Hematopoietic multipotent progenitor cell (in vitro differentiated cells): ENCODE measurements at places on chromosomes 3 and 15.
A peak's percentile ranks its signal among the peaks of the same experiment; 100 is the strongest.

DNA sequence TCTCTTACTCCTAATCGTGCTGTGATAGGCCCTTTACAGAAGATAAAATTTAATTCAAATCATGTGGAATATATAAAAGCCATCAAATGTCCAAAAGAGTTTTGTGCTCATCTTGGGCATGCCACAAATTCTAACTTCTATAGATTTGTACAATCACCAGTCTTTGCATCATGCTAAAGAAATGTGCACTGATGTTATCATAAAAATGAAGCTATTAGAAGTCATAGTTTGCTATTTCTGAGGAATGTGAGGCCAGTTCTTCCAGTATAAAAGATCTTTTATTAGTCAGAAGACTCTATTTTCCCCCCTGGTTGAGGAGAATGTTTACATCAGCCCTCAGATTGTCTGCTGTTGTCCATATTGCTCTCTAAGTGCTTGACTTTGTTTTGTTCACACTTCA, 2.1 kb upstream of the ANXA2 start:
- DNase-seq = no peak

GRCh38 chr3:49032646-49033304, 3.6 kb upstream of the IMPDH2 start:
- no peak for DNase-seq

GRCh38 chr3:153714588-153715290, 406.5 kb upstream of the ARHGEF26 start:
- DNase-seq = no peak

DNA sequence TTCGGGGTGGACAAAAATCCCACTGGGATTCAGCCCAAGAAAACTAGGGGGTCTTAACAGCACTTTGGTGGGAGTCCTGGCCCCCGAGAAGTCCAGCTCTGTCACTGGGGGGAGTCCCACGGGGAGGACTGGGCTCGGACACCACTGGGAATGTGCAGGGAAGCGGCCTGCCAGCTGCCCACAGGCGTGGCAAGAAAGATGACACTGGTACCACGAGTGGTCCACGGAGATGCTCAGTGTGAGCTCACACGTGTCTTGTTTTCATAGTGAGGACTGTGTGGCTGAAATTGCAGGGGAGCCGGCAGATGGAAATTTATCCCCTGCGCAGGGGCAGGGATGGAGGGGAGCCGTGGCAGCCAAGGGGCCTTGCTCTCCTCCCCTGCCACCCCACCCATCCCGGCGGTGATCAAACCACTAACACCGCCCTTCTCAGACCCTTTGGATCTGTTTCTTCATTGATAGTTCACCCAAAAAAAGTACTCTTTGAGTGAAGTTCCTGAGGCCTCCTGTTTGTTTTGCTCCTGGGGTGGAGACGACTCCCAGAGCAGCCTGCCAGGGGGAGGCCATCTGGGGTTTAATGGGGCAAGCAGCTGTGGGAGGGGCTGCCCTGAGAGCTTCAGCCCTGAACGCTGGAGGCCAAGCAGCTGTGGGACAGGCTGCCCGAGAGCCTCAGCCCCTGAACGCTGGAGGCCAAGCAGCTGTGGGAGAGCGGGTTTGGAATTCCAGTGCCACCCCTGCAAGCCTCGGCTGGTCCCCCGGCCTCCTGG, 130.9 kb downstream of the LRRK1 start:
- no peak for DNase-seq

DNA sequence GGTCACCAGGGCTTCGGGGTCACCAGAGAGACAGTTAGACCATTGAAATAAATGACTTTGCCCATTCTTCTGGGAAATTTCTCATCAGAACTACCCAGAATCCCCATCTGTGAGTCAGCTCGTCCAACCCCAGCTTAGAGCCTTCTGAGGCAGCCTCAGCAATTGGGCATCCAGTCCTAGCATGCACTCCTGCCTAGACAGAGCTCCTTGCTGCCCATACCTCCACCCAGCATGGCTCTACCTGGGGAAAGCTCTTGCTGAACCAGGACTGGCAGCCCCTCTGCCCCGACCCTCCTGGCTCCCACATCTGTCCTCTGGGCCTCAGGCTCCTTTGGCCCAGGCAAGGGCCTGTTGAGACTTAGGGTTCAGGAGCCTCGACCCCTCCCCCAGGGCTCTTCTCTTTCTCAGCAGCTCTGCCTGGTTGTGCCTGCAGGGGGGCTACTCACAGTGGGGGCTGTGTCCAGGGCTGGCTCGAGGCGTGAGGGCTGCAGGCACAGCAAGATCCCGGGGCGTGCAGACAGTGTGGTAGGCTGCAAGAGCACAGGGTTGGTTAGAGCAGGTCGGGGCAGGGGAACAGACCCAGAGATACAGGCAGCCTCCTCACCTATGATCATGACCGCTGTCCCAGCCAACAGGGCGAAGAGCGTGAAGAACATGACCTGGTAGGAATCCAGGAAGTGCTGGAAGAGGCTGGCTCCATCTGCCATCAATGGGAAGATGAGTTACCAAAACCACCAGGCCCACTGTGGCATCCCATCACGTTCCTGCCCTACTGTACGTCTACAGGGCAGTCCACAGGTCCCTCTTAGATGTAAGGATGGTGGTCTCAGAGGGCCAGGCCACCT, 101.3 kb downstream of the NUP210 start:
- DNase-seq = no peak

DNA sequence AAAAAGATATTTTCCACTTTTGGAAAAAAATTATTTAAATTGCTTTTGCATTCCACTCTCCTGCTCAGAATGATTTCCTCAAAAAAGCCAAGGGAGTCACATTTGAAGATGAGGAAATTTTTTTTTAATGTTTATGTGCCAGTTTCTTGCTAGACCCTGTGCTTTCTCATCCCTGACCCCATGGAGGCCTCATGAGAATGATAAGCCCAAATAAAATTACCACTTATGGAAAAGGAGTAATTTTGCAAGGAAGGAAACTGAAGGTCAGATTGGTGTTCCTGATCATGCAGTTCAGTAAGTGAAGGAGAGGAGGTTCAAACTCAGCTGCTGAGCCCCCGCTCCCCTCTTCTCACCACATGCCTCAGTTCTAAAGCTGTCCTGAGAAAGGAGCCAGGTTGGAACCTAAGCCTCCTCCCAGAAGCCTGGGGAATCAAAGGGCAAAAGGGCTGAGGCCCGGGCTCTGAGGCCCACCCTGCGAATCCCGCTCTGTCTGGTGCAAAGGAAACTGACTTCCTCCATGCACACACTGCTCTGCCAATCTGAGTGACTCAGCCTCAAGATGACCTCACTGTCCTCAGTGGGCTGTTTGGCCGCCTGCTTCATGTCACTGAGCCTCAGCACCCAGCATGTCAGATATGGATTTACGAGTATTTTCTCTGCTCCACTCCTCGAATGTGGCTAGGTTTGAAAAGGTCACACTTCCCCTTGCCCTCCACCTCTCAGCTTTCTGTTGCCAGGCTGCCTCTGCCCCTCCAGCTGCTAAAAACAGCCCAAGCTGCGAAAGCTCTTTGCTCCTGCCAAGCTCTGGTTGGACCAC, 56.9 kb upstream of the FLNB start:
- peak; percentile 92 for DNase-seq

DNA sequence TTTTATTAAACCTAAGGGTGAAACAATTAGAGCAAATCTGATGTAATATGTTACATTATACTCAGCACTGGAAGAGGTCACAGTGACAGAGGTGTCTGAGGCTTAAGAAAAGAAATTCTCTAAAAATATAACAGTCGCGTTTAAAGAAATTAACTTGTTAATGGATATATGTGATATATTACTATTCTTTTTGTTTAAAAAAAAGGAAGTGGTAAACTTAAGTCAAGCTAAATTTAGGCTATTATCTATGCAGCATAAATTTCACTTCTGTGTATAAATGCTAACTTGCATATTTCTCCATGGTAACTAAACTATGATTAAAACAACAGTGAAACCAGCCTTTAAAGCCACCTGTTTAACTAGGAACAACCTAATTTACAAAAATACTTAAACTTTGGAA, 191.3 kb downstream of the FOXP1 start:
- DNase-seq = no peak
